ENCODE measurements at places on chromosomes 7 and 10. TPM values are rescaled to one million over a fixed set of nuclear protein-coding genes. Genes with fewer than 3 reads are reported as not detected.

The RAB11FIP2 gene
- 17.9 TPM for total RNA-seq

The CYP26C1 gene
- 0.35 TPM for total RNA-seq

DNA sequence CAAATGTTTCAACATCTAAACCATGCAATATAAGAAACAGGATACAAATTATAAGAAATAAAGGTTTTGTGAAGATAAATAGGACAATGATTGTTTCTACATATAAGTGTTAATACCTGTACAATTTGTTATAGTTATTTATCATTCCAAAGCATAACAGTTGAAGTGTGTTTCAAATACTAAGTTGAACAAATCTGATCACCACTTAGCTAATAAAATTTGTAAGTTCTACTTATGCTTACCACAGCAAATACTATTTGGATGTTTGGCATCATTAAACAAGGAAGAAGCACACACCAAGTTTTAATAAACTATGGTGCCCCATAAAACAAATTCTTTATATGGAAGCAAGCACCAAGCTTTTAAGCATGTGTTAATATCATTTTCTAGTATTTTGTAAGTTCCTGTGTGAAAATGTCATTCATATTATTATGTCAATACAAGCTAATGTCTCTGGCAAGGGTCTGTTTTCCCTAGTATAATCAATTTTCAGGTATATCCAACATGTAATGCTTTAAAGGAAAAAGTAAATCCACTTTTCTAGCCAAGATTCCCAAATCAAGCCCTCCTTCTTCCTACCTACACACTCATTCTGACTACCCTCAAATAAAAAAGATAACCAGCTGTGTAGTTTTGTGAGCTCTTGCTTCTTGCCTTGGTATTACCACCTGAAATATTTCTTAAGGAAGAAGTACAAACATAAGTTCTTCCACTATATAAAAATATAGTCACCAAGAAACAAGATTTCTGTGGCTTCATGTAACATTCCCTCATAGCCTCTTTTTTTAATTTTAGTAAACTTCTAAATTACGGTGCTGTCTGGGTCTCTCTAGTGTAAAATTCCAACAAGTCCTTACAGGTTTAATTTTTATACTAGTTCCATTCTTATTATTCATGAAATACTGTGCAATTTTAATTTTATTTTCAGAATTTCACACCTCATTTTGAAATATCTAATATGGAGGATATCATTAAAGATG is 9.2 kb downstream of the SKAP2 start:
- H3K4me1 ChIP-seq, result no peaks in the 10 kb centered on the region
- H3K27me3 ChIP-seq, result no peaks in the 10 kb centered on the region
- no peak overlapping the region for H3K27ac ChIP-seq
- H3K4me3 ChIP-seq, result no peak overlapping the region

GRCh38 chr7:98400542-98401340 is at the start of gene BAIAP2L1:
Gene BAIAP2L1, minus strand, starts transcription at chr7:98401090. Its CDS starts 238 bp downstream, at chr7:98400852.
- DNase-seq, result no peak
- H3K27me3 ChIP-seq, result no peaks in the 10 kb centered on the region
- H3K4me3 ChIP-seq, result peak within 1 kb of the TSS; percentile 77
- peaks cover 10% of the 10 kb centered on the region for H3K4me1 ChIP-seq
- H3K36me3 ChIP-seq, result no peaks in the 10 kb centered on the region

- H3K4me1 ChIP-seq, result no peaks in the 10 kb centered on the region
- H3K4me3 ChIP-seq, result no peak overlapping the region
- DNase-seq, result no peak
- H3K27me3 ChIP-seq, result no peaks in the 10 kb centered on the region
These were observed 7.4 kb downstream of the APBB1IP start for GRCh38 chr10:26445411-26446031.
